ENCODE measurements at places on chromosomes 5 and 9.

GRCh38 chr5:107314330-107314729, 356.4 kb downstream of the EFNA5 start:
- no peak overlapping the region for H3K27ac ChIP-seq
- no peaks in the 10 kb centered on the region for H3K36me3 ChIP-seq
- no peak for DNase-seq
- no peaks in the 10 kb centered on the region for H3K4me1 ChIP-seq
- H3K4me3 ChIP-seq: no peak overlapping the region

- peaks cover 22% of the 10 kb centered on the region for H3K27me3 ChIP-seq
- no peak for DNase-seq
- no peaks in the 10 kb centered on the region for H3K36me3 ChIP-seq
- no peaks in the 10 kb centered on the region for H3K4me1 ChIP-seq
- no peak overlapping the region for H3K4me3 ChIP-seq
- H3K27ac ChIP-seq: no peak overlapping the region
Observed at GRCh38 chr9:19809422-19810269, 20.8 kb upstream of the SLC24A2 start.

DNA sequence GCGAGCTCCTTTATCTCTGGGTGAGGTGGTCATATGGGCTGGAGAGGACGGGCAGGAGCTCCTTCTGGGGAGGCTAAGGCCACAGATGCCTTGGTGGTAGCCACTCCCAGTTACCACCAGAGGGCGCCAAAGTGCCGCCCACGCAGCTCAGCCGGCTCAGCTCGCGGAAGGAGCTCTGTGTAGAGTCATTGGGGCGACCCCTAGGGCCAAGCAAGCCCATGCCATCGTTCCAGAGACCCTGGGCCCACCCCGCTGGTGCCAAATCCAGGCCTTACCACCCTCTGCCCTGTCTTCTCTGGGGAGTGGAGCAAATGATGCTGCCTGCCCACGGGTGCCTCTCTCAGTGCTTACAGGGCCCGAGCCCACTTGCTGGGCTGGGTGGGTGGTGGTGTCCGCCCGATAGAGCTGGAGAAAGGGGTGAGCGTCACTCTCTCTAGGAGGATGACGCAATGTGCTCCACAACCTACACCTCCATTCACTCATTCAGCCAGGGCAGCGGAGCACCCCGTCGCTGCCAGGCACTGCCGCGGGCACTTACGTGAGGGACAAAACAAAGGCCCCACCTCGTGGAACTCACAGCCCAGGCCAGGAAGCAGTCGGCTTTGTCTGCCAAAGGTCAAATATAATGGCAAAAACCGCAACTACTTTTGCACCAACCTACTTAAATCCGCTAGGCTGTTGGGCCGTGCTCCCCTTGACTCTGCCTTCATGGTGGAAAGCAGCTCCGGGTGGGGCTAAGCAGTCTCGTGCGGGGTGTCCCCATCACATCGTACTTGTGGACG, 13.8 kb downstream of the TSPAN17 start:
- peaks cover 3% of the 10 kb centered on the region for H3K36me3 ChIP-seq
- H3K27me3 ChIP-seq: peaks cover 24% of the 10 kb centered on the region
- peaks cover 18% of the 10 kb centered on the region for H3K4me1 ChIP-seq
- no peak overlapping the region for H3K27ac ChIP-seq

DNA sequence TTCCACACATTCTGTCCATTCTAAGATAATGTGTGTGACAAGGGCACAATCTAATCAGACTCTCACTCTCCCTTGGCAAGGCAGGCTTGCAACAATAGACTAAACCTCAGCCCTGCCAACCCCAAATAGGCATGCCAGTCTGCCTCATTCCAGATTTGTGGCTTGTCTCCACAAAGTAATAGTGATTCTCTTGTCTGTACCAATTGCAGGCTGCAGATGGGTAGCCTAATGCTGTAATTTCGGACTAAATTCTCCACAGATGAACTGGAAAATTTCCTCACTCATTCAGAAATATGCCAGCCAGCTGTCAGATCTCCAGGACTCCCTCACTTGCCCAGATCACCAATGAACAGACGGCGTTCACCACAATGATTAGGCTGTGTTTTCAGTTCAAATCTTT, 413.6 kb downstream of the ELAVL2 start:
- H3K4me3 ChIP-seq: no peak overlapping the region
- H3K4me1 ChIP-seq: no peaks in the 10 kb centered on the region
- H3K27ac ChIP-seq: no peak overlapping the region
- DNase-seq: no peak
- H3K36me3 ChIP-seq: no peaks in the 10 kb centered on the region
- H3K27me3 ChIP-seq: no peaks in the 10 kb centered on the region

DNA sequence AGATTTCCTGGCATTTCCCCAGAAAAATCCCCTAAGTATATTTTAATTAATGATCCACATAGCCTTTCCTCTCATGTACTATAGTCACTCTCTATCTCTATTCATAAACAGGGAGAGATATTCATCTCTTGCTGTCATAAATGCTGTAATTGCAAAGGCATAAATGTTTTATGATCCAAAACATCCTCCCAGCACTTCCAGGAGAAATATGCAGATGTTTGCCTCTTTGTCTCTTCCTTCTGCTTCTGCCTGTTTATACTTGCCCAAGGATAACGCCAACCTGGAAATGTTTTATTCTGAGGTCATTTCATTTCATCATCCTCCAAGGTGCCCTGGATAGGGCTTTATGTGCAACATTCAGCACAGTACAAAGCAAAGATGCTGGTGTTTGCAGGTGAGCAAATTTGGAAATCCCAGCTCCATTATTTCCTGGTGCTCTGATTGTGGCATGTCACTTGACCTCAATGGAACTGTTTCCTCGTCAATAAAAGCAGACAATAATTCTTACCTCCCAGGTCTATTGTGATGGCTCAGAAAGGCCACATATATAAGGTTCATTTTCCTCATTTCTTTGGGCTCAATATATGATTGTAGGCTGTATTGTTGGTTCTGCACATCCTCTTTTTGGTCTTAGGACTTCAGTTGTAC, 6.9 kb downstream of the TNFSF15 start:
- no peak overlapping the region for H3K4me3 ChIP-seq
- DNase-seq: no peak
- H3K27me3 ChIP-seq: no peaks in the 10 kb centered on the region
- no peak overlapping the region for H3K27ac ChIP-seq
- H3K4me1 ChIP-seq: peaks cover 8% of the 10 kb centered on the region
- no peaks in the 10 kb centered on the region for H3K36me3 ChIP-seq

GRCh38 chr9:135251996-135252760, 164.7 kb downstream of the OLFM1 start:
- H3K4me3 ChIP-seq: no peak overlapping the region
- H3K27me3 ChIP-seq: peaks cover 21% of the 10 kb centered on the region
- no peaks in the 10 kb centered on the region for H3K36me3 ChIP-seq

GRCh38 chr9:18451406-18451805, 22.5 kb upstream of the ADAMTSL1 start:
- H3K36me3 ChIP-seq: no peaks in the 10 kb centered on the region
- H3K4me1 ChIP-seq: no peaks in the 10 kb centered on the region
- no peak overlapping the region for H3K4me3 ChIP-seq

DNA sequence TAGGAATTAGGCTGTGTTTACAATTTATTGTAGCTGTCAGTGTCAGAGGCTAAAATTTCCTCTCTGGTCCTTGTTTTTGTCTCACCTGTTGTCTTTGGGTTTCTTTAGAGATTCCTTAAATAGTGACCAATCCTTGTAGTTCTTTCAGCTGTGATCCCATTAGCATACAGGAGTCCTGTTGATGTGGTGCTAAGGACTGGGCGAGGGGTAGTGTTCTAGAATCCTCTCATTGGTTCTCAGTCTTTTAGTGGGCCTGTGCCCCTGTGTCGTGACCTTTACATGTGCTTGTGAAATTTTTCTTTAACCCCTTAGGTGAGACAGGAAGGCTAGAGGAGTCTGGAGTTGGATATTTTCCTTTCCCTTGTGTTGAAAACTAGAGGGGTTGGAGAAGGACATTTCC, 51.2 kb downstream of the ZNF618 start:
- no peak overlapping the region for H3K27ac ChIP-seq
- no peak for DNase-seq
- H3K4me3 ChIP-seq: no peak overlapping the region
- H3K27me3 ChIP-seq: peaks cover 40% of the 10 kb centered on the region
- H3K36me3 ChIP-seq: no peaks in the 10 kb centered on the region

DNA sequence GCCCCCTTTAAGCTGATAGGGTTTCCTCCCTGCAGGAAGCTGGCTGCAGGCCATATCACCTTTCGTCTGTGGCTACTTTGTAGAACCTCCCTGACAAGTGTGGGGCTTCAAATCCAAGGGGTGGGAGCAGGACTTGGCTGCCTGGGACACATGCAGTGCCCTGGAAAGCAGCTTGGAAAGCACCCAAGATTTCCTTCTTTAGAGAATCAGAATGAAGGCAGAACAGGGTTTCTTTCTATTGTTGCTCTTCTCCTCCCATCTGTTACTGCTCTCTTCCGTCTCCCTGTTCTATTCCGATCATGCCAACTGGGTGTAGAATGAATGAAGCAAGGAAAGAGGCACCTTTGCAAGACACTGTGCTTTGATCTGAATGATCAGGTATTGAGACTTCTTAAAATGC, 282.2 kb downstream of the MED10 start:
- no peaks in the 10 kb centered on the region for H3K27me3 ChIP-seq
- no peaks in the 10 kb centered on the region for H3K36me3 ChIP-seq
- no peak for DNase-seq
- H3K4me1 ChIP-seq: no peaks in the 10 kb centered on the region
- no peak overlapping the region for H3K4me3 ChIP-seq

GRCh38 chr5:177369645-177370440, 12.1 kb downstream of the RGS14 start:
- no peak overlapping the region for H3K4me3 ChIP-seq
- H3K4me1 ChIP-seq: peaks cover 53% of the 10 kb centered on the region
- H3K27ac ChIP-seq: peak overlapping the region; percentile 87
- DNase-seq: no peak
- H3K36me3 ChIP-seq: peaks cover 41% of the 10 kb centered on the region
- H3K27me3 ChIP-seq: no peaks in the 10 kb centered on the region

All from central memory CD8-positive, alpha-beta T cell (primary cell).